ENCODE measurements at places on chromosomes 2 and 18.

DNA sequence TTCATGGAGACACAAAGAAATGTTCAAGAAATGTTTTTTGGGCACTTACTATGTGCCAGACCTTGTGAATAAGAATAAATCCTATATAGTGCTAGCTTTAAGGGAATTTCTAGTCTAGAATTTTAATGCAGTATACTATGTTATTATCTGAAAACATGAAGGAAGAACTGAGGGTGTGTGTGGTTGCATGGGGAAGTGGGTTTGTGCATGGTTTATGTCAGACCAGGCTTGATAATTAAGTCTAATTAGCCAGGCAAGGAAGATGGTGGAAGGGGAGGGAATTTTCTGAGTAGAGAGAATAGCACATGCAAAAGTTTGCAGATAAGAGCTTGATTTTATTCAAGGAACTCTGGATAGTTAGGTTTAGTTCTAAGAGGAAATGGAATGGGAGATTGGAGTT, 6.5 kb downstream of the RBBP8 start:
- no peak for DNase-seq

DNA sequence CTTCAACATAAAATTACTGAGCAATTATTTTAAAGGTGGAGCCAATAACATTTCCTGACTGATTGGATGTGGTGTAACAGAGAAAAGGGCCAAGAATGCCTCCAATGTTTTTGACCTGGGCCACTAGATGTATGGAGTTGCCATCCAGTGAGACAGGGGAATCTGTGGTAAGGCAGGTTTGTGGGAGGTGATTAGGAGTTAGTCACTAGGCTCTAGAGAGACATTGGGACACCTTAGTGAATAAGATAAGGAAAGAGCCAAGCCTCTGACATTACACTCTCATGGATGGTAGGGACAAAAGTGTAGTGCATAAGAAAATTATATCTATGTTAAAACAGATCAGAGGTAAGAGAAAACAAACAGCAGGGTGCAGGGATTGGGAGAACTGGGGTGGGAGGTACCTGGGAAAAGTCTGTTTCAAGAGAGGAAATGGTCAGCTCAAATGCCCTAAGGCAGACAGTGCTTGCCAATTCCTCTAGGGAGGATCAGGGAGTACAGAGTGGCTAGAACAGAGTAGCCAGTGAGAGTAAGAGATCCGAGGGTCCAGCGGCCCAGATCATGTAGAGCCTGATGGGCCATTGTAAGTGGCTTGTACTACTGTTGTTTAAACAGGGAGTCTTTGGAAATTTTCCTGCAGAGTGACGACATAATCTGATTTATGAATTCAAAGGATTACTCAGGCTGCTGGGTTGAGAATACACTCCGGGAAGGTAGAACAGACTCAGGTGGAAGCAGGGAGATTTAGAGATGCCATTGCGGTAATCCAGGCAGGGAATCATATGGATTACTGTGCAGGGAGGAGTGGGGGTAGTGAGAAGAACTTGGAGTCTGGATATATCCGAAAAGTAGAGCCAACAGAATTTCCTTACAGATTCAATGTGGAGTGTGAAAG, 45.7 kb upstream of the CUL3 start:
- no peak for DNase-seq

GRCh38 chr2:152025678-152026287, 73.1 kb downstream of the CACNB4 start:
- no peak for DNase-seq

GRCh38 chr18:3610813-3611212, 160.8 kb downstream of the TGIF1 start:
- DNase-seq = no peak

Data from cerebellar nuclear complex (tissue), 1 donor.